ENCODE measurements at places on chromosomes 7 and 10.
A peak's percentile ranks its signal among the peaks of the same experiment; 100 is the strongest.

DNA sequence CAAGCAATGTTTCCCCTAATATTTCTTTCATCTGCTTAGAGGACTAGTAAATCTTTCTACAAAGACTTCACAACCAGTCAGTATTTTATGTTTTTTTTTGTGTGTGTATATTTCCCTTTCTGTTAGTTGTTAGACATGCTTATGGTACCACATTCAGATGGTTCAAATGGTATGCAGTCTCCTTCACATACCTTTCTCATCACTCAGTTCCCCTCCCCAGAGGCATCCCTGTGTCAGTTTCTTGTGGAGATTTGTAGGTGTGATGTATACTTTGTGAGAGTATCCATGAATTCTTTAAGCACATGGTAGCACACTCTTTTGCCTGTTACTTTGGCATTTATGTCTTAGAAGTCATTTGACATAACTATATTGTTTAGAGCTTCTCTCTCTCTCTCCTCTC lies 4.4 kb downstream of the ZNF485 start:
- no peak for DNase-seq

GRCh38 chr10:97849103-97849686 lies 448 bp upstream of the GOLGA7B start:
- DNase-seq = peak; percentile 26

DNA sequence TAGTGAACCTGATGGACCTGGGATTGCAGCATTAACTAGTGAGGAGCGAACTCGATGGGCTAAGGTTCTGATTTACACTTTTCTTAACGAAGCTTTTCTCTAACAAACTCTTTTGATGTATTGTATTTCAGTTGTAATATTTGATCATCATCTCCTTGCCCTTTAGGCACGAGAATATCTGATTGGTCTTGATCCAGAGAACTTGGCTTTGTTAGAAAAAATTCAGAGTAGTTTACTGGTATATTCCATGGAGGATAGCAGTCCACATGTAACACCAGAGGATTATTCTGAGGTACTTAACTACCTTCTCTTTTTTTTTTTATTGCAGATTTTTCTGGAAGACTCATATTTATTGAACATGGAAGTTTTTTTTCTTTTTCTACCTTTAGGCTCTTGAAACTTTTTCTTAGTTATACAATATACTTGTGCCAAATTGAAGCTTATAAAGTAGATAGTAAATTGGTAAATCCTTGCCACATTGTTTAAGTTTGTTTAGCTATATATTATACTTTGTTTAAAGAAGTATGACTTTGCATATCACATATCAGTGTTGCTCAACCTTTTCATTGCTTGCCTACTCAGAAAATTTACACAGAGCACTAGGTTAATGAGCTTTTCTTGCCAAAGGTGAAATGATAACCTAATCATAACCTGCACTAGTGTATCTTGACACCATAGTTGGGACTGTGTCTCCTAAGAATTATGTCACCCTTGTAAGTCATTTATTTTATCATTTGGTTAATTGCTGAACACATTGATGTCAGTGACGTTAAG lies 30.4 kb downstream of the CROT start:
- no peak for DNase-seq

- no peak for DNase-seq
Observed at GRCh38 chr7:29143751-29144150, 2.6 kb downstream of the CPVL start.

- DNase-seq = no peak
Observed at GRCh38 chr10:28811639-28812349, 134.5 kb downstream of the BAMBI start.

- no peak for DNase-seq
Observed at GRCh38 chr10:63765126-63765525, 243.9 kb downstream of the REEP3 start.

- DNase-seq = no peak
Observed at GRCh38 chr10:122658356-122659049, 41.1 kb downstream of the C10orf120 start.

- DNase-seq = no peak
Observed at GRCh38 chr10:91312382-91312733, 91.9 kb downstream of the PCGF5 start.

GRCh38 chr10:21500578-21500910 lies 24.9 kb downstream of the SKIDA1 start:
- no peak for DNase-seq

GRCh38 chr10:23693501-23693901 lies 254.6 kb downstream of the OTUD1 start:
- DNase-seq = no peak

DNA sequence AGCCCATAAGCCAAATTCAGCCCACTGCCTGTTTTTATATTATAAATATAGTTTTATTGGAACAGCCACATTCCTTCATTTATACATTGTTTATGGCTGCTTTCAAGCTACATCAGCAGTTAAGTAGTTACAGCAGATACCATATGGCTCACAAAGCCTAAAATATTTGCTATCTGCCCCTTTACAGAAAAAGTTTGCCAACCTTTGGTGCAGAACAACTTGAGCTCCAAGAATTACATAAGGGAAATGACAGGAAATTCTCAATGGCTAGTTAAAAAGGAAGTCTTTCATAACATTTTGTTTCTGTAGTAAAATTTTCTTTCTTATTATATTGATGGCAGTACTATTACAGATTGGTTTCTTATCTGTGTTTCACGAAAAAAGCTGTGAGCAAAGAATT lies 59.3 kb downstream of the COL28A1 start:
- no peak for DNase-seq

DNA sequence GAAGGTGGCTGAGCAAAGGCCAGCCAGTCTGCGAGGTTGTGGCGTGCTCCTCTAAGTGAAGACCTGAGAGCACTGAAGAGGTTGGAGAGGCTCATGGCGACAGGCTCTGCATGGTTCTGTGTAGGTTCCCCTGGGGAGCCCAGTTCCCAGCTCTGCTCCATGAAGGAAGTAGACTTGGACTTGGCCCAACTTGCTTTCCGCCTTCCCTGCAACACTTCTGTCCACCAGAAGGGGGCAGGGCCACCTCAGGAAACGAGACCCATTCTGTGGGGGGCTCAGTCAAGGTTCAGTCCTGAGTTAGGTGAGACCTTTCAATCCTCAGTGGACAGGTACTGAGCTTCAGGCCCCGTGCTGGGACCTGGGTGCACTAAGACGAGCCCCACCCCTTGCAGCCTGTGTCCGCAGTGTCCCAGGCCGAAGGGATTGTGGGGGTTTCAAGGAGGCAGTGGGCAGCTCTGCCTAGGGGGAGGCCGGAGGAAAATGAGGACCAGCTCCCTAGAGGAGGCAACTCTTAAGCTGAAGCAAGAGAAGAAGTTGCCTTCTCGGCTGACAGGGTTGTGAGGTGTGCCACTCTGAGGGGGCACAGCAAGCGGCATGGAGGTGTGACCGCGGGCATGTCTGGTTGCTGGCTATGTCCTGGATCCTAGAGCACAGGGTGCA lies 15.0 kb upstream of the PCBD1 start:
- no peak for DNase-seq

- DNase-seq = no peak
Observed at GRCh38 chr10:112227331-112227987, 43.9 kb upstream of the GPAM start.

GRCh38 chr10:43174969-43175368 lies 36.7 kb downstream of the CSGALNACT2 start:
- no peak for DNase-seq

GRCh38 chr10:125116652-125117310 lies 43.6 kb downstream of the CTBP2 start:
- no peak for DNase-seq

GRCh38 chr7:105916603-105917002 lies 40.2 kb upstream of the ATXN7L1 start:
- no peak for DNase-seq

GRCh38 chr10:21048068-21048467 lies 151.0 kb upstream of the NEBL start:
- no peak for DNase-seq

DNA sequence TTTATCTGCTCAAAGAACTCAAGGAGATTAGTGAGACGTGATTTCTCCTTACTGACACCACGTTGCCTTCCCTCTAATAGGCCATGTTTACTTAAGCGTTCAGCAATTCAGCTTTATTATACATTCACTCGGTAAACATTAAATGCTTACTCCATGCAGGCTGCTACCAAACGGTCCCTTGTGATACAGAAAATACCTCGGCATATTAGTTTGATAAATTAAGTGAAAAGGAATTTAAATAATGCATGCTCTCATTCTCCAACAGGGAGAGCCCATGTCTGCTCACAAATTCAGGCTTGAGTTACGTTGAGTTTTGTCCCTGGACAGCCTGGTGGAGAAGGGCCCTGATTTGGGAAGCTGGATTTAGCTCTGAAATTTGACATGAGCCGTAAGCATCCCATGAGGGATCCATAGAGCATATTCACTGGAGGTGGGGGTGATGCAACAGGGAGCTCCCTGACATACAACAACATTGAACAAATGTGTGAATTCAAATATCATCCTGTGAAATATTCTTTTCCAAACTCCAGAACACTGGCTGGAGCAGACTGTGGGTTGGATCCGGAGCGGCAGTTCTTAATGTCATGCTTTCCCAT lies 86.3 kb downstream of the TBXAS1 start:
- DNase-seq = no peak

DNA sequence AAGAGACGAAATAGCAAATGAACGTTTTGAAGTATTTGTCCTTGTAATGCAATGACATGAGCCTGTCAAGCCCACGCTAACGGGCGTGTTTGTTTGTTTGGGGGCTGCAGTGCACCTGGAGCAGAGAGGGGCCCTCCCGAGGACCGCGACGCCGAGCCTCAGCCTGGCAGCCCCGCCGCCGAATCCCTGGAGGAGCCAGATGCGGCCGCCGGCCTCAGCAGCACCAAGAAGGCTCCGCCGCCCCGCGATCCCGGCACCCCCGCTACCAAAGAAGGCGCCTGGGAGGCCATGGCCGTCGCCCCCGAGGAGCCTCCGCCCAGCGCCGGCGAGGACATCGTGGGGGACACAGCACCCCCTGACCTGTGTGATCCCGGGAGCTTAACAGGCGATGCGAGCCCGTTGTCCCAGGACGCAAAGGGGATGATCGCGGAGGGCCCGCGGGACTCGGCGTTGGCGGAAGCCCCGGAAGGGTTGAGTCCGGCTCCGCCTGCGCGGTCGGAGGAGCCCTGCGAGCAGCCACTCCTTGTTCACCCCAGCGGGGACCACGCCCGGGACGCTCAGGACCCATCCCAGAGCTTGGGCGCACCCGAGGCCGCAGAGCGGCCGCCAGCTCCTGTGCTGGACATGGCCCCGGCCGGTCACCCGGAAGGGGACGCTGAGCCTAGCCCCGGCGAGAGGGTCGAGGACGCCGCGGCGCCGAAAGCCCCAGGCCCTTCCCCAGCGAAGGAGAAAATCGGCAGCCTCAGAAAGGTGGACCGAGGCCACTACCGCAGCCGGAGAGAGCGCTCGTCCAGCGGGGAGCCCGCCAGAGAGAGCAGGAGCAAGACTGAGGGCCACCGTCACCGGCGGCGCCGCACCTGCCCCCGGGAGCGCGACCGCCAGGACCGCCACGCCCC lies 118.5 kb downstream of the CYTH3 start:
- no peak for DNase-seq

DNA sequence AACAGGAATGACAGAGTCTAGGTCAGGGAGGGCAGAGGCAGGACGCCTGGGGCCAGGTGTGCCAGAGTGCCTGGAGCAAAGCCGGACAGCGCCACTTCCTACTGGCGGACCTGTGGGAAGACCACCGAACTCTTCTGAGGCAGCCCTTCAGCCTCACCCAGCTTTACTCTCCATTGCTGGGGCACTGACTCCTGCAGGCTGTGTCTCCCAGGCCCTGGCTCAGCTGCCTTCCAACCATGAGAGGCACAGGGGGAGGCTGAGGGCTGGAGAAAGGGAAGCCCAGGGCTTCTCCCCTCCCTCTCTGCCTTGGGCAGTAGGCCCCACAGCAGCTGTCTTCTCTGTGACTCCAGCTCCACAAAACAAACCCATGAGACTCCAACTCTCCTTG lies 139.6 kb upstream of the UNC5B start:
- DNase-seq = no peak

- no peak for DNase-seq
Observed at GRCh38 chr10:55311848-55312635, 511.0 kb upstream of the PCDH15 start.

DNA sequence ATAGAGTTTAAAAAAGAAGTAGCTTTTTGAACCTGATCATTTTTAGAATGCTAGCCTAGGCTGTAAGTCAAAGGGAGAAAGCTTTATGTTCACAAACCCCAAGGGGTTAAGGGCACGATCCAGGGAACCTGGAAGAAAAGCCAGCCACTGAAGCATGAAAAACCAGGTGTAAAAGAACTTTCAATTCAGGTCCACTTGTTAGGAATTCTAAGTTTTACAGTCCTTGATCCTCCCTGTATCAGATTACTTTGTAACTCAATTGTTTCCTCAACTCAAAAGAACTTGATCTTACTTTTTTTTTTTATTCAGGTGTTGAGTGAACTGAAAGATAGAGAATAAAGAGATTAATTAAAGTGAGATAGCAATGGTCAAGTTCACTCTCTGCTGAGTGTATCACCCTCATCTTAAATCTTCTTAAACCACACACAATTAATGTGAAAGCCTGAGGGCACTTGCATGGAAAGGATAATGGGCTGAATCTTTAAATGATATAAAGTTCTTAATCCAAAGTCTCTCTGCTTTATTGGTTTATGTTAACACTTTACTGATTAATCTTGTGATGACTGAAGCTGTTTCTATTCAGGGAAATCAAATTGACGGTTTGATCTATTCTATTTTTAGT lies 672.2 kb upstream of the LRRN3 start:
- DNase-seq = no peak

GRCh38 chr7:131098527-131098926 lies 229.1 kb upstream of the MKLN1 start:
- DNase-seq = no peak

DNA sequence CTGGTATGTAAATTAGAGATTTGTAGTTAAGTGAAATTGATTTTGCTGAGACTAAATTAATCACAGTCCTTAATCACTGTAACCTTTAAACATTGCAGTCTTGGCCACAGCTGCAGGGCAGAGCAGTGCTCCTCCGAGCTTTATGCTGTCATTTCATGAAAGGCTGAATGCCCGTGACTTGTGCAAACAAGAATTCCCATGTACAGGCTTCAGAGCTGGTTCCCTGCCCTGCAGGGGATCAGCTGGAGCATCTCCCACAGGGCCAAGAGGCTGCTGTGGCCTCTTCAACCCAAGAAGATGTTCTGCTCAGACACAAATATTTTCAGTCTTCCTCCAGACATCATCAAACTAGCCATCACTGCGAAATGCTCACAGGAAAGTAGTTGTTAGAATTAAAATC lies 419.1 kb downstream of the AUTS2 start:
- no peak for DNase-seq

DNA sequence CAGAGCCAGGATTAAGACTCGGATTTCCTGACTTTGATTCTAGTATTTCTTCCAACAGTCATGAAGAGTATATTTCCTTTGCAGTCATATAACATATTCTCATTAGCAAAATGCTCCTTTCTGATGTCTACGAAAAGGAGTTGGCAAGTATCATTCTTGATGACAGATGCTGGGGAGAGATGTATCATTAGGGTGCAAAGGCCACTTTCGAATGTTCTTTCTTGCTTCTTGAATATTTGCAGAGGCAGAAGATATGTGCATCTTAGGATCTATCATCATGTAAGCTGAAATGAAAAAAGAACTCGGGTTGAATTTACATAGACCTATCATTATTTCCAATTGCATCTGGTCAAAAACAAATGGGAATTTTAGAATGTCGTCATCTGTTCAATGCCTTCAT lies 294.4 kb downstream of the BAMBI start:
- no peak for DNase-seq

- DNase-seq = no peak
Observed at GRCh38 chr7:99648843-99649242, 31.0 kb downstream of the CYP3A5 start.

All from stimulated activated CD4-positive, alpha-beta T cell treated with anti-CD3 and anti-CD28 coated beads, Interleukin-2, amount 100 ng/mL, for 4 hours (primary cell).